Skin of body (tissue), 3 donors: ENCODE measurements at places on chromosomes 16 and 17. TPM values are rescaled to one million over a fixed set of nuclear protein-coding genes. Genes with fewer than 3 reads are reported as not detected.

DNA sequence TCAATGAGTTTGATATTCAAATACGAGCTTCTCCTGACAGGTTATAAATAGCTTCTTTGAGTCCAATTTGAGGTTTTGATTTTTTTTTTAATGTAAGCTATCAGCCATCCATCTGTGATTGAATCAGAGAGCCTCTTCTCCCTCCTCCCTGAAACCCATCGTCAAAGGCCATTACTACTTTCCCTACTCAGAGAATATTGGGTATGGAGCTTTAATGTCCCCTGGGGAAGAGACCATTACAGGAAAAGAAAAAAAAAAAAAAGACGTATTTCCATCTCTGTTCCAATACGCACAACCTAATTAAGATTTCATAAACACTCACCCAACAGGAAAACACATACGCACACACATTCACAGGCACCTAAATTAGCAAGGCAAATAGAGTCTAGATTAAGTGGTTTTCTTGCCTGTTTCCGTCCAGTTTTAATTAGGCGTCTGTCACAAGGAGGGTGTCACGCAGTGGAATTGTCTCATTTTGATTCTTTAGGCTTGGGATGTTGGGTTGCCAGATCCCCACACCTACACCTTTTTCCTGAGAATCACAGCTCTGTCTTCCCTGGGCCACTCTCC lies 194.3 kb upstream of the RPL38 start:
- DNase-seq, result no peak

Gene CLEC10A
- total RNA-seq, result 3.7 TPM

DNA sequence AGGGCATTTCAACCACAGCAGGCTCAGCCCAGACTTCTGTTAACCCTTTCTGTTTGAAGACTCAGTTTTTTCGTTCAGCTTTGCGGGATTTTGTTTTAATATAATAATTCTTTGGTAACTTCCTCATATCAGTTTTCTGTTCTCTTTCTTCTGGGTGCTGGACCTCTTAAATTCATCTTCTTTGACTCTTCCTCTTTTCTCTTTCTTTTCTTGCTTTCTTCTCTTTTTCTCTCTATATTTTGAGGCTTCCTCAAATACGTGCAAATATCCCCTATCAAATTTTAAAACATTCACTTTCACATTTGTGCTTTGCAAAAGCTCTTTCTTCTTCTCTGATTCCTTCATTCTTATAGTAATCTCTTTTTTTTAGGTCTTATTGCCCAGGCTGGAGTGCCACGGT lies 136.3 kb downstream of the HS3ST3B1 start:
- no peak for DNase-seq

GRCh38 chr16:8110572-8111514 lies 479.5 kb downstream of the TMEM114 start:
- no peak for DNase-seq

- DNase-seq, result no peak
These were observed 27.0 kb downstream of the NPTX1 start for GRCh38 chr17:80449194-80449929.

Gene PTX4
- total RNA-seq, result 0.10 TPM

GRCh38 chr17:82915010-82915756 lies 75.4 kb upstream of the ZNF750 start:
- DNase-seq, result no peak

DNA sequence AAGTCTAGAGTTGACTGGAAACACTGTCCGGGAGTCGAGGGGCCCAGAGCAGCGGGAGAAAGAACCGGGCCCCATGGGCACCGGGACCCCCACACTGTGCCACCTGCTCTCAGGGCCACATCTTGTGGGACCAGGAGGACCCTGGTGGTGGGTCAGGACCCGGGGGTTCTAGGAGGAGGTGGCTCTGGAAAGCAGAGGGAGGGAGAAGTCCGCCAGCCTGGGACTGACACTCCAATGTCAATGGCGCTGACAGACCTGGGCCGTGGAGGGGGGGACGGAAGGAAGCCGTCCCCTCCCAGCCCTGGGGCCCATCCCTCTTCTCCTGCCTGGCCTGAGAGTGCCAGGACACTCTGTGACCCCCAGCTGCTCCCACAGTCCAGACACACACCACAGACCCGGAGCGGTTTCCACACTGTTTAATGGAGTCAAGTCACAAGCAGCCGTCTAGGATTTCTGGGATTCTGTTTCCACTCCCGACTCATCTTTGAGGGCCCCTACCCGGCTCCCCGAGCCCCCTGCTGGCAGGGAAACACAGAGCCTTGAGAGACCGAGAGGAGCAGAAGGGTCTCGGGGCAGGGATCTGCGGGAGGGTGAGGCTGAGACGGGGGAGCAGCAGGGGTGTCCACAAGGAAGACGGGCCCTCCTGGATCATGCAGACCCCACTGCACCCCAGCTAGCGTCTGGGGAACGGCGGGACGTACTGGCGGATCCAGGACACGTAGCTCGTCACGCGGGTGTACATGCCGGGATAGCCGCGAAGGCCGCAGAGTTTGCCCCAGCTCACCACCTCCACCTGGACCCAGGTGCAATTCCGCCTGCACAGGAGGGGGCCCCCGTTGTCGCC lies 23.5 kb upstream of the UBE2I start:
- DNase-seq, result no peak

DNA sequence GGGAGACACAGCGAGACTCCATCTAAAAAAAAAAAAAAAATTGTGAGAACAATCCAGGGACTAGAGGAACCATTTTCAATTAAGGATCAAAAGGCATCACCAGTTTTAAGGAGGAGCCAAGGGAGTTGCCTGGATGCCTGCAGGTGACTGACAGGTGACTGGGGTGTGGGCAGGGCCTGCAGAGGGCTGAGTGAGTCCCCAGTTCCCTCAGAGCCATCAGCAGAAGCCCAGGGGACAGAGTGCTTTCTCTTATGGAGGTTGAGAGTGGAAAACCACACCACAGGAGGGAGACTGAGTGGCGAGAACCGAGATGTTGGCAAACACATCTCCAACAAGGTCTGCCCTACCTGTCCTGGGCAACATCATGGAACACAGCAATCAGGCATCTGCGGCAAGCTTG lies 27.1 kb upstream of the CREBBP start:
- DNase-seq, result no peak

DNA sequence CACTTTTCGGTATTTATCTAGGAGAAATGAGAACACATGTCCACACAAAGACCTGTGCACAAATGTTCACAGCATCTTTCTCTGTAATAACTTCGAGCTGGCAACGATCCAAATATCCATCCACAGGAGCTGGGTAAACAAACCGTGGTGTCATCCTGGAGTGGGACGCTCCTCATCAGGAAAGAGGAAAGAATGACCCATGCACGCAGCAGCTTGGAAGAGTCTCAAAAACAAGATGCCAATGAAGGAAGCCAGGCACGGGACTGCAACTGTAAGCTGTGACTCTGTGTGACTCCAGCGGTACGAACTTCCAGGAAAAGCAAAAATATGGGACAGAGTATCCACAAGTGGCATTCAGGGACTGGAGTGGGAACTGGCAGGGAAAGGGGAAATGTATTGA lies 36.7 kb upstream of the CIBAR2 start:
- peak; percentile 22 for DNase-seq

Gene CHST6
- total RNA-seq, result 0.69 TPM

DNA sequence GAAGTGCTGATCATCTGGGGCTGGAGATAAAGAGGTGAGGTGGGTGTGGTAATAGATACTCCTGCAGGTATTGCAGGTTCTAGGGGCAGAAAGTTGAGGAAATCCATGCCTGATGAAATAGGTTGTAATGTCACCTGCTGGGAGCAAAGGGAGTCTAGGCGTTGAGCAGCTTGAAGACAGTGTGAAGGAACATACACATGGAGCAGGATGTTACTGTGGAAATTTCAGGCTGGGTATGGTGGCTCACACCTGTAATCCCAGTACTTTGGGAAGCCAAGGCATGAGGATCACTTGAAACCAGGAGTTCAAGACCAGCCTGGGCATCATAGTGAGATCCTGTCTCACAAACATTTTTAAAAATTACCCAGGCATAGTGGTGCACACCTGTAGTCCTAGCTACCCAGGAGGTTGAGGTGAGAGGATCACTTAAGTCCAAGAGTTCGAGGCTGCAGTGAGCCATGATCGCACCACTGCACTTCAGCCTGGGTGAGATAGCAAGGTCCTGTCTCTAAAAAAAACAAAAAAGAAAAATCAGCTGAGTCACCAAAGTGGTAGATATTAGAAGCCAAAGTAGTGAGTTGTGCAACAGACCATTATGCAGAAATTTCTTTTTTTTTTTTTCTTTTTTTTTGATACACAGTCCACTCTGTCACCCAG lies 9.1 kb upstream of the CRYBA1 start:
- no peak for DNase-seq

- no peak for DNase-seq
These were observed 84.3 kb downstream of the MARCHF10 start for GRCh38 chr17:62723842-62724241.

Gene ABCC12
- 0.10 TPM for total RNA-seq

DNA sequence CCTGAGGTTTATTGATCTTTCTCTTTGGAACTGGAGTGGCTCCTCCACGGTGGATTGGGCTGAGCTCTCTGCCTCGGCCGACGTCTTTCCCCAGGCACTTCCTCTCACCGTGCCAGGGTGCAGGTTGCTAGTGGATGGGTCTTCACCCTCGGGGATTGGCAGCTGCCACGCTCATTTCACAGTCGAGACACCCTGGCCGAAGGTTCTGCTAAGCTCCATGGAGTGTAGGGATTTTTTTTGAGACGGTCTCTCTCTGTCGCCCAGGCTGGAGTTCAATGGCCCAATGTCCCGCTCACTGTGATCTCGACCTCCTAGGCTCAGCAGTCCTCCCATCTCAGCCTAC lies 280.8 kb downstream of the SEC14L1 start:
- DNase-seq, result no peak

GRCh38 chr16:35449663-35450062 lies 1990.3 kb downstream of the TP53TG3F start:
- no peak for DNase-seq
